ENCODE measurements at places on chromosomes 16 and 17. TPM values are rescaled to one million over a fixed set of nuclear protein-coding genes. Genes with fewer than 3 reads are reported as not detected.
A peak's percentile ranks its signal among the peaks of the same experiment; 100 is the strongest.

DNA sequence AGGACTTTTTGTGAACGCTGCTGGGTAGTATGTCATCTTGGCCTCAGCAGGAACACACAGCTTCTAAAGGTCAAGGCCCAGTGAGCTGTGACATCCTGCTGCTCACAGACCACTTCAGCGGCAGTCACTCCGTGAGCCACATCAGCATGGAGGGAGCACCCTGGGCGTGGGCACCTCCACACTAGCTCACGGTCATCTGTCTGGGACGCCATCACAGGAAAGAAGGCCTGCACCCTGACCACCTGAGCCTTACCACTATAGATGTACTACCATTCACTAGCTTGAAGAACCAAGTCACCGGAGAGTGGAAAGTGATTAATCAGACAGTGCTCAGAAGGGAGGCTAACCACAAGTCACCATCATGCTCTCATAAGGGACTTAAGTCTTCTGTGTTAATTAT, 3.3 kb downstream of the AXIN1 start:
- H3K36me3 ChIP-seq = peaks cover 13% of the 10 kb centered on the region
- no peak overlapping the region for H3K27ac ChIP-seq
- H3K27me3 ChIP-seq = no peaks in the 10 kb centered on the region

The TMEM88 gene
- total RNA-seq = 6.7 TPM

DNA sequence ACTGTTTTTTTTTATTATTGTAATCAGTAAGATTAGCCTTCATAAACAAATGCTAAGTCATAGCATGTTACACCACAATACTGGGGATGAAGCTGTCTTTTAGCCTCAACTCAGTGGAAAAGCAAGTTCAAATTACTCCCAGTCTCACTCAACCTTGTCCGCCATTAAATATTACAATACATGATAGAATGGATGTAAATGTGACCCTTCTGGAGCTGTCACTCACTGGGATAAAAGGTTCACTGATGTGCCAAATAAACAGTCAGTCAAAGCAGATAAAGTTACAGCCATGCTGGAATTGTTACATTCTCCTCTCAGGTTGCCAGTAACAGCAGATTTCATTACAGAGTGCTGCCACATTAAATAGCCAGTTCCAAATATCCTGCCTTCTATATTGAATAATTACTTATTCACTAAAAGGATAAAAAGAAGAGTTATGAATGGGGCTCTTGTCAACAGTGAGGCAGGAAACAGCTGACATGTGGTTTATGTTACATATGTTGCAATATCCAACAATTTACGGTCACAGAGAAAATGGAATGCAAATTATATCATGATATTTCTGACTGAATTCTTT, 53.4 kb downstream of the BRIP1 start:
- peaks cover 24% of the 10 kb centered on the region for H3K4me1 ChIP-seq
- H3K36me3 ChIP-seq = peaks cover 3% of the 10 kb centered on the region
- no peak overlapping the region for H3K4me3 ChIP-seq
- no peak for DNase-seq
- no peaks in the 10 kb centered on the region for H3K27me3 ChIP-seq

The RHBDF1 gene
- total RNA-seq = 46.5 TPM

- peaks cover 34% of the 10 kb centered on the region for H3K4me1 ChIP-seq
- peaks cover 12% of the 10 kb centered on the region for H3K36me3 ChIP-seq
- no peak for DNase-seq
- no peaks in the 10 kb centered on the region for H3K27me3 ChIP-seq
These were observed 7.9 kb downstream of the ACLY start for GRCh38 chr17:41910701-41911391.

DNA sequence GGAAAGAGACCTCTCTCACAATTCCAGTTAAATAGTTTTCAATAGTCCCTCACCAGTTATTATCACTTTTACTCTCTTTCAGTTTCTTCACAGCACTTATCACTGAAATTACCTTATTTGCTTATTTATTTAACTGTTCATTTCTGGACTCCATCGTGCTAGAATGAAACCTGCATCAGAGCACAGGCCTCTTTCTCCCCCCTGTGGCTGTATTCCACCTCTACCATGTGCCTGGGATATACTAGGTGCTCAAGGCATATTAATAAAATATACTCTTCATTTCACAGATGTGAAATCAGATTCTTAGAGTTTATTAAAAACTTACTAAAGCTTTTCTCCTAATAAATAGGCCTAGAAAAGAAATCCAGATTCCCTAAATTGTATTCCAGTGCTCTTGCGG, 308.9 kb upstream of the MON1B start:
- H3K27me3 ChIP-seq = no peaks in the 10 kb centered on the region
- no peak overlapping the region for H3K4me3 ChIP-seq
- no peaks in the 10 kb centered on the region for H3K36me3 ChIP-seq
- no peak overlapping the region for H3K27ac ChIP-seq
- no peak for DNase-seq

The CASKIN1 gene
- 18.9 TPM for total RNA-seq

DNA sequence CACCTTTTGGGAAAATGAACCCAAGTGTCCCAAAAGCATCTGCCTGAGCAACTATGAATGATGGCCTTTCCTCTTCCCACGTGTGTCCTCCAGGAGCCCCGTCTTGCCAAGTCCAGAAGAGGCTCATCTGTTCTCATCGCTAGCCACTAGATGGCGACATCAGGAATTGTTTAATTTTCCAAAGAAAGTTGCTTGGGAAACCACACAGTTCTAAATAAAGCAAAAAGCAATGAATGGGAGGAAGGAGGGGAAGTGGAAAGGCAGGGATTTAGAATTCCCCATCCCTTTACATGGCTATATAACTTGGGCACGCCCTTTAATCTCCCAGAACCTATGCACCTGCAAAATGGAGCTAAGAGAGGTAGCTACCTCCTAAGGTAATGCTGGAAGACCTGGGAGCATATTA, 9.0 kb upstream of the CDH5 start:
- H3K4me1 ChIP-seq = peaks cover 16% of the 10 kb centered on the region
- DNase-seq = peak; percentile 65
- no peak overlapping the region for H3K4me3 ChIP-seq
- H3K27me3 ChIP-seq = peaks cover 35% of the 10 kb centered on the region
- H3K36me3 ChIP-seq = no peaks in the 10 kb centered on the region

The COL1A1 gene
- 14.8 TPM for total RNA-seq

The WWP2 gene
- 55.1 TPM for total RNA-seq

- H3K27ac ChIP-seq = peak overlapping the region; percentile 97
- H3K4me1 ChIP-seq = peaks cover 66% of the 10 kb centered on the region
- H3K36me3 ChIP-seq = peaks cover 6% of the 10 kb centered on the region
- DNase-seq = peak; percentile 53
- peak overlapping the region; percentile 84 for H3K4me3 ChIP-seq
- H3K27me3 ChIP-seq = peaks cover 5% of the 10 kb centered on the region
These were observed 237.8 kb downstream of the PRKCA start for GRCh38 chr17:66540131-66540781.

DNA sequence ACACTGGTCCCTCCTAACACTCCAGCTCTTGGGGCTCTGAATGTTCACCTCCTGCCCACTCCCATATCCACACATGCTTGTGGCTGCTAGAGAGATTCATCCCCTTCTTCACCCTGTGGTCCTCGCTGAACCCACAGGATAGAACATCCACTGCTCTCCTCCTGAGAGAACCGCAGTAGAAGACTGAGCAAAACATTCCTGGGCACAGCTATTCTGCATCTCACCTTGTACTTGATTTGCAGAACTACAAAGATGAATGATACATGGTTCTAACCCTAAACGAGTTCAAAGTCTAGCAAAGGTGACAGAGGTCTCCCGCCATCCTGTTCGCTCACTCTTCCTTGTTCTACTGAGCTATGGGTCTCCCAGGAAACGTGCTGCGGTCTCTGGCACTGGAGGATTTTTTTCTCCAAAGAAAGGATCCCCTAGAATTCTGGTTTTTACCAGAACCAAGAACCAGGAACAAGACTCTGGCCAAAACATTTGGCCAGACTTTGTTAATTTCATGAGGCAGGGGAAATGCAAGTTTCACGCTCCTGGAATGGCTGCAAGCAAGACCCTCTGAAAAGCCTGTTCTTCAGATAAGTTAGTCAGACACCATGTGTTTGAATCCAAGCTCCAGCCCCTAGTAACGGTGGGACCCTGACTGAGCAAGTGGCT, 39.5 kb downstream of the TMEM114 start:
- no peak for DNase-seq
- H3K4me1 ChIP-seq = peaks cover 4% of the 10 kb centered on the region
- peak overlapping the region; percentile 32 for H3K27ac ChIP-seq
- no peaks in the 10 kb centered on the region for H3K36me3 ChIP-seq
- H3K4me3 ChIP-seq = no peak overlapping the region

DNA sequence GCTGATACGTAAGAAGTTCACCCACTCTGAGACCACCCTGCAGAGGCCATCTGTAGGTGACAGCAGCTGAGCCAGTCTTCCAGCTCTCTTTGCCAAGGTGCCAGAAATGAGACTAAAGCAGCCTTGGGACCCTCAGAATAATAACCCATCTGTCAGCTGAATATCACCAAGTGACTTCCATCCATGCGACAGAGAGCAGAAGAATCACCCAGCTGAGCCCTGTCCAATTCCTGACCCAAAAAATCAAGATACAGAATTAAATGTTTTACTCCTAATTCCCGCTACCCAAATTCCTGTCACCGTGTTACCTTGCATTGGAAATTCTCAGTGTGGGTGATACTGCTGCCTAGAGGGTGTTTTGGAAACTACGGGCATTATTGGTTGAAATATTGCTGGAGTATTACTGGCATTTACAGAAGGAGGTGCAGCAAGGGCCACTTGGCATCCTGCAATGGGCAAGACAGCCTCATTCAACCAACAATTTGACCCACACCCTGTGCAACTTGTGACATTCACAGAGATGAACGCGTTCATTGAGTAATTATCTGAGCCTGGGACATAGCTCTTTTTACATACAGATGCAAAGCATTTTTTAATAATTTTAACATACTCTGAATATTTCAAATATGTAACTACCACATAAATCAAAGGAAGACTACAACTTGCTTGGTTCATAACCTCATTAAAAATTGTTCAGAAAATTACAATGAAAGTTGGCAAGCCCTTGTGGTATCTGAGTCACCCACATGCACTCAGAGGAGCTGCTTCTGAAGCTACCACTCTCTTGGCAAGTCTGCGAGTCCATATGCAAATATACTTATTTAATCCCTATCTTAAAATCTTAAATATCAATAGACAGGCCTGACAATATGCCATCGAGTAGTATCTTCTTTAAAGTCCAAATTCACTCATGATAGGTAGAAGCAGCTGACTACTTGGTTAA, 126.6 kb downstream of the C16orf95 start:
- H3K27ac ChIP-seq = no peak overlapping the region
- peaks cover 8% of the 10 kb centered on the region for H3K36me3 ChIP-seq
- H3K4me3 ChIP-seq = no peak overlapping the region
- peaks cover 20% of the 10 kb centered on the region for H3K4me1 ChIP-seq
- DNase-seq = no peak
- no peaks in the 10 kb centered on the region for H3K27me3 ChIP-seq

GRCh38 chr17:79838522-79839274, 542 bp downstream of the CBX4 start:
- peak overlapping the region; percentile 97 for H3K4me3 ChIP-seq
- peak; percentile 62 for DNase-seq
- peak overlapping the region; percentile 93 for H3K27ac ChIP-seq
- H3K4me1 ChIP-seq = peaks cover 32% of the 10 kb centered on the region

All from neural crest cell (in vitro differentiated cells).